ENCODE measurements at places on chromosomes 11 and 22. TPM values are rescaled to one million over a fixed set of nuclear protein-coding genes. Genes with fewer than 3 reads are reported as not detected.

OR10G8 gene
- polyA plus RNA-seq, result not detected

CCDC73 gene
- polyA plus RNA-seq, result not detected

BDNF gene
- polyA plus RNA-seq, result not detected

RAG2 gene
- not detected for polyA plus RNA-seq

SERGEF gene
- polyA plus RNA-seq, result 60.0 TPM

DEPDC7 gene
- 1.3 TPM for polyA plus RNA-seq

OR56A1 gene
- not detected for polyA plus RNA-seq

FIBIN gene
- not detected for polyA plus RNA-seq

Data from neural cell (in vitro differentiated cells).